Osteocyte (in vitro differentiated cells): ENCODE measurements at places on chromosomes 13 and 19. TPM values are rescaled to one million over a fixed set of nuclear protein-coding genes. Genes with fewer than 3 reads are reported as not detected.

DNA sequence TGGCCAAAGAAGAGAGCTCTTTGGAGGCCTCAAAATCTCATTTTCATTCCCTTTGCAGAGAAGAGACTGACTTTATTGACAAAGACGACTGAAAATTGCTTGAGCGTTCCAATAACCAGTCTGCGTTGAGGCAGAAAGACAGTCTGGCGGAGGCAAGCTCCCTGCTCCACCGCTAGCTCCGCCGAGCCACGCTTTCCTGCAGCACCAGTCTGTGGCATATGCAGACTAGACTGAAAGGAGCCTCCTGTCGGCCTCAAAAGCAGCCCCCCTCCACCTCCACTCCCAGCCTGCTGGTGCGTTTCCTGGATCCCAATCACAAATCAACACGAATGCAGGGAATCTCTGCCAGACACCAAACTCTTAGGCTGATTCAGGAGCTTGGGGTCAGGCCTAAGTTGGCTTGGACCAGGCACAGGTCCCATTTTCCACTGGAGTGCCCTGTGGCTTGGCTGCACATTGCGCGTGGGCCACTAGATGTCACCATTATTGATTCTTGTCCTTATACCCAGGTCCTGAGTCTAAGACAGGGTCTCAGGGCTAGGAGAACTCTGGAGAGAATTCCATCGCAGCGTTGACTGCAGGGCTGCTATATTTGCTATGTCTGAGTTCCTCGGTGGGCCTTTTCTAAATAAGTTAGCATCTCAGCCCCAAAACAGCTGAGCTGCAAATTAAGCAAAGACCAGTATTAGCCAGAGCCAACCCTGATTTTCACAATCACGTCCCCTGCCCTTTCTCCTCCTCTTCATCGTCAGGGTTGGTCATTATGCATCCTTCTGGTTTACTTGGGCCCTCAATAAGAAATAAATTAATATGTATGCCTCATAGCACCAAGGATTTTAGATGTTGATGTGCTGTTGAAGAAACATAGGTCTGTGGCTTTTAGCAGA, 5.2 kb upstream of the ZNF507 start:
- no peak for DNase-seq
- H3K4me1 ChIP-seq = peaks cover 2% of the 10 kb centered on the region
- no peaks in the 10 kb centered on the region for H3K27me3 ChIP-seq

- DNase-seq = no peak
- H3K36me3 ChIP-seq = peaks cover 79% of the 10 kb centered on the region
- H3K4me3 ChIP-seq = no peak overlapping the region
- no peak overlapping the region for H3K27ac ChIP-seq
Measured at GRCh38 chr19:57398868-57399267, 9.2 kb downstream of the ZNF548 start.

- no peak overlapping the region for H3K27ac ChIP-seq
- H3K4me3 ChIP-seq = no peak overlapping the region
- no peak for DNase-seq
- H3K4me1 ChIP-seq = no peaks in the 10 kb centered on the region
Measured at GRCh38 chr13:61294467-61295191, 121.0 kb downstream of the PCDH20 start.

DNA sequence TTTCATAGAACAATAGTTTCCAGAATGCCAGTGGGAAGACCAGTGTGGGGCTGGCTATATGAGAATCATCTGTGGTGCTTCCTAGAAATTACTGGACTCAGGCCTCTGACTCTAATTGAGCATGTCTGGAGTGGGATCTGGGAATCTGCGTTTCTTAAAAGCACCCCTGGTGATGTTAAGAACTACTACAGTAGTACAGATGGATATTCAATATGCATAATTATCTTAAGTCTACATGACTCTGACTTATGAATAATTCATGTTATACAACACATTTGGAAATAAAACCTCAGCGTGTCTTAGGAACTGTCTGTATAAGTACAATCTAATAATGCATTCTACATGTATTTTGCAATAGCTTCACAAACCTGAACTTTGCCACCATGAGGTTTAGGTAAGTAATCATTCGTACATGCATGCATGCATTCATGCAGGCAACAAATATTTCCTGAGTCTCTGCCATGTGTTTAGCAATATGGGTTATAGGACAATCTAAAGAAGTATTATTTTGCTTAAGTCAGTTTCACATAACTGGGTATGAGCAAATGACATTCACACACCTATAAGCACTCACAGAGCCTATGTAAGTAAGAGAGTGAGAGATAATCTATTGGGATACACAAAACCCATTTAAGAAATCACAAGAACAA, 62.0 kb downstream of the EPSTI1 start:
- peaks cover 22% of the 10 kb centered on the region for H3K4me1 ChIP-seq
- H3K27ac ChIP-seq = no peak overlapping the region
- no peaks in the 10 kb centered on the region for H3K27me3 ChIP-seq

Gene ATXN8OS
- not detected in 2 replicates for total RNA-seq

Gene ZNF570
- total RNA-seq = 7.3 and 8.1 TPM in 2 replicates
